ENCODE measurements at places on chromosomes 3 and 15.

DNA sequence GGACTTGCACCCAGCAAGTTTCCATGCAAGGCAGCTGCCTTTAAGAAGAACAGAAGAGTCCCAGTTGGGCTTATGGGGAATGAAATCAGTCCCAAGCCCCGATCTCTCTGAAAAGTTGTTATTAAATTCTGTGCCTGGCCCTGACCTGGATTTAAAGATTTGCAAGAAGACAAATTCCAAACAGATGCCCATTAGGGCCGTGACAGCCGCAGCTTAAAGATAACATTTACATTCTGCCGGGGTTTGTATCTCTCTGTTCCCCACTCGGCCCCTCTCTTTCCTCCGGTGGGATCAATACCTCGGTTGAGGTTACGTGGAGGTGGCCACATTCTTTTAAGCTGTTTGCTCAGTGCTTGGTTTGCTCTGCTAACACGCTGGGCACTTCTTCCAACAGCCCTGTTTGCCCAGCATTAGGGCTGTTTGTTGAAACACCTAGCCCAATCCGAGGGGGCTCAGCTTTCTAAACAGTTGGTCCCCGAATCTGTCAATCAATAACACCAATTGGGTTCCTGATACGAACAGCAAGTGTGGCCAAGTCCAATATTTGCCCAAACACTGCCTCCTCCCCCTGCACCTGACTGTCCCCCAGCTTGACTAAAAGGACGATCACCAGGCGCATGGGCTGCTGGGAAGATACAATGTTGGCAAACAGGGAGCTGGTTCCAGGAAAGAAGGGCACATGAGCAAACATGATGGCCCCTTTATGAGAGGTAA, 108.6 kb downstream of the RPLP1 start:
- DNase-seq: no peak

- no peak for DNase-seq
Measured at GRCh38 chr3:104323226-104323625, 1043.5 kb upstream of the ALCAM start.

- DNase-seq: no peak
Measured at GRCh38 chr3:171566803-171567422, 106.7 kb upstream of the TNIK start.

GRCh38 chr3:34212656-34213055, 414.2 kb downstream of the PDCD6IP start:
- DNase-seq: no peak

DNA sequence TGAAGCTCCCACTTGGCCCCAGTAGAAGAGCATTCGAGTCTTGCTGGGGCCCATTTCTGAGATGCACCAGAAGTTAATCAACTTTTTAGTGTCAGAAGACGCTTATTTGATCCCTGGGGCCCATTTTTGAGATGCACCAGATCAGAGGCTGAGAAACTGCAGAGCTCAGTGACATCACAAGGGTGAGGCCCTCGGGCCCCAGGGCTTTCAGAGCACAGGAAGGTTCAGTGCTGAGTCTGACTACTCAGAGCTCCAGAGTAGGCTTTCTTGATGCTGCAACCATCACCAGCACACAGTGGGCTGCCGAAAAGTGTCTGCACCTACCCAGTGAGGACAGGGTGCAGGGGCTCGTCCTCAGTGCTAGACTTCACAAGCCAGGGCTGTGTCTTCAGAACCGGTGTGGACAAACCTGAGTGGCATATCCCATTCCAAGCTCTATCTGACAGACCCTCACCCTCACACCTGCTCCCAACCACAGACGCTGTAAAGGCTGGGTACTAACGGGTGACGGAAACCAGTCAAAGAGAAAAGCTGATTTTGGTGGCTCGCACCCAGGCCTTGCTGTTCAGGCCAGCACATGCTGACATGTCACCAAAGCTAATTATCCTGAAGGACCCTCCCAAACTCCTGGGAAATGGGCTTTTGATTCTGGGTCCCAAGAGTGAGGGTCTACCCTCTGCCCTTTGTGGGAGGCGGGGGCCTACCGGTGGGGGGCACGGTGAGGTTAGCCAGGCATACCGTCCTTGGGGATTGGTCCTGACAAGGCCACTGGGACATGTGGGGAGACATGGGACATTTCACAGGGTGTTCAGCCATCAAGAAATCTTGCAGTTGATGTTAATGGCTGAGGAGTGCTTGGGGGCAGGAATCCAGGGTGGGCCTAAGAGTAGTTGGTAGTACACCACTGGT, 83.0 kb downstream of the PDCD6IP start:
- DNase-seq: no peak

- no peak for DNase-seq
Measured at GRCh38 chr3:128984596-128984995, 9.3 kb downstream of the CFAP92 start.

DNA sequence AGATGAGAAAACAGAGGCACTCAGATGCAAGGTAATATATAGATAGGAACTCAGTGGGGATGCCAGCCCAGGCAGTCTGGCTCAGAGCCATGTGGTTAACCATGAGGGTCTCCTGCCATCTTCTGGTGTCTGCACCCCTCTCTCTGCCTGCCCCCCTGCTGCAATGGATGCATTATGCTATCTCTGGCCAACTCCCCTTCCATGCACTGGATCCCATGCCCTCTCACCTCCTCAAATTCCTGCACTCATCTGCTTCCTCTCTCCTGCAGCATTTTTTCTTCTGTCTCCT, 163.2 kb downstream of the STT3B start:
- DNase-seq: no peak

- peak; percentile 74 for DNase-seq
Measured at GRCh38 chr15:40104865-40105516, 3.7 kb downstream of the BMF start.

- DNase-seq: no peak
Measured at GRCh38 chr3:98027085-98027446, 8.0 kb downstream of the GABRR3 start.

GRCh38 chr3:139281522-139282196, 62.2 kb upstream of the MRPS22 start:
- DNase-seq: no peak

- DNase-seq: no peak
Measured at GRCh38 chr3:16741890-16742289, 136.7 kb upstream of the DAZL start.

GRCh38 chr3:132198516-132198915, 118.7 kb upstream of the ACP3 start:
- no peak for DNase-seq

GRCh38 chr3:45170096-45170495, 23.9 kb upstream of the CDCP1 start:
- DNase-seq: no peak

GRCh38 chr3:123008840-123009239, 18.7 kb downstream of the SEMA5B start:
- DNase-seq: no peak

DNA sequence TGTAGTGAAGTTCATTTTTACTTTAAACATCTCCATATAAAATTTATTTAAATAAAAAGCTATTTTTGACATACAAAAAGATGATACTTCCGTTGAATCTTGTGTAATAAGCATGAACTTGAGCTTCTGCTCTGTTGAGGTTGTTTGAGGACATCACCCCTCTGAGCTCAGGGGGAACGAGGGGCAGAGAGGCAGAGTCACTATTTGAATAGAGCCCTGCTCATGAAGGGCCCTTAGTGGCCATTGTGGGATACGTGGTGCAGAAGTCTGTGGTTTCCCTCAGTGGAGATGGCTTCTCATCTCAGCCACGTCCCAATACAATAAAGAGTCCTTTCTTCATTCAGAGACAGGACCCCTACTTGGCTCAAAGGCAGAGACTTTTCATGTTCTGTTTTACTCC, 10.6 kb downstream of the CEMIP start:
- DNase-seq: no peak

DNA sequence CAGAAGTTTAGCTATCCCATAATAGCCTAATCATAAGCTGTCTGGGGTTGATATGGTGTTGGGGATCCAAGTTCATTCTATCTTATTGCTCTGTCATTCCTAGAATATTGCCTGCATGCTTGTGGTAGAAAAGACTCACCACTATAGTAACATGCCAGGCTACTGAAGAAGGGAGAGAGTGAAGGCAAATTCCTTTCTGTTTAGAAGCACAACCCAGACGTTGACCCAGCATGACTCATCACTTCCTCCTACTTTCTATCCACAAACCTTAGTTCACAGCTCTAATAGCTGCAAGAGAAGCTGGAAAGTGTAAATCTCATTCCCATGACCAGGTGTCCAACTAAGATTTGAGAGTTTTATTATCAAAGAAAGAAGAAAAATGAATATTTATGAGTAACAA, 57.8 kb upstream of the NMD3 start:
- no peak for DNase-seq

GRCh38 chr3:127409421-127410136, 121.7 kb upstream of the PRR20G start:
- no peak for DNase-seq

- DNase-seq: no peak
Measured at GRCh38 chr15:69459066-69459465, 6.4 kb downstream of the RPLP1 start.

GRCh38 chr15:92949604-92950249, 49.6 kb downstream of the CHD2 start:
- no peak for DNase-seq

DNA sequence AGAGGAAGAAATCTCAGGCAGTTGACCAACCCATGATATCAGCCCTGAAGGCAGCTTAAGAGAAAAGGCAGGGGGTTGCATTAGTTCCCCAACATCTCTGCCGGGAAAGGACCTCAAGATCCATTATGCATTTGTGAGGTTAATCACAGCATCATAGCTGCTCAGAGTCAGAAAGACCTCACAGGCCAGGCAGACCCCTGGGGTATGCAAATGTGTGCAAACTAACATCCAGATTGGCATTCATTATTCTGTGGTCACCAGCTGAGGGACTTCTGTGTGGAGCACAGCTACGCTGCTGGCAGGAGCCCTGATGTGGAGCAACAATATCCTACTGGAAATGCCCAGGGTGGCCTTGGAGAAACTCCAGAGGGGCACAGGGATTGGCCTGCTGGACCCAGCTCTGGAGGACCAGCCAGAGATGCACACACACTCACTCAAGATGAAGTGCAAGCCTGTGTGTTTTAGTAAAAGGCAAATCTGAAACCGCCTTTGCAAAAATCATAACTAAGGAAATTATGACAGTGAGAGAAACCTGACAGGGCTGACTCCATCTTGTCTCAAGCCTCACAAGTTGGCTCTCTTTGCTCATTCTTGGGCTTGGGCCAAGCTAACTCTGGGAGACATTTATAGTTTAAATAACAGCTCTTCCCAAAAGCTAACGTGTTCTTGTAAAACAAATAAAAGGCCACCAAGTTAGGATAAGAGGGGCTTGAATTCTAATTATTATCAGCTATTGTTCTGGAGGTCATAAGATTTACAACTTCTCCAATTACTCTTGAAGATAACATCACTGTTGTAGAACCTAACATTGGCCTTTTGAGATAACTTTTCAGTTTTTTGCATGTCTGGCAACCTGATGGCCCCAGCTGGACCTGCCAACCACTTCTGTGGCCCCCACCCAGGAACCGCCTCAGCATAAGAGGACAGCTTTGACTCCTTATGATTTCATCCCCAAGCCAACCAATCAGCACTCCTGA, 257.1 kb downstream of the UACA start:
- DNase-seq: no peak

GRCh38 chr3:58800940-58801339, 134.4 kb upstream of the FAM3D start:
- no peak for DNase-seq

- no peak for DNase-seq
Measured at GRCh38 chr3:60980342-60980692, 270.9 kb downstream of the FHIT start.

DNA sequence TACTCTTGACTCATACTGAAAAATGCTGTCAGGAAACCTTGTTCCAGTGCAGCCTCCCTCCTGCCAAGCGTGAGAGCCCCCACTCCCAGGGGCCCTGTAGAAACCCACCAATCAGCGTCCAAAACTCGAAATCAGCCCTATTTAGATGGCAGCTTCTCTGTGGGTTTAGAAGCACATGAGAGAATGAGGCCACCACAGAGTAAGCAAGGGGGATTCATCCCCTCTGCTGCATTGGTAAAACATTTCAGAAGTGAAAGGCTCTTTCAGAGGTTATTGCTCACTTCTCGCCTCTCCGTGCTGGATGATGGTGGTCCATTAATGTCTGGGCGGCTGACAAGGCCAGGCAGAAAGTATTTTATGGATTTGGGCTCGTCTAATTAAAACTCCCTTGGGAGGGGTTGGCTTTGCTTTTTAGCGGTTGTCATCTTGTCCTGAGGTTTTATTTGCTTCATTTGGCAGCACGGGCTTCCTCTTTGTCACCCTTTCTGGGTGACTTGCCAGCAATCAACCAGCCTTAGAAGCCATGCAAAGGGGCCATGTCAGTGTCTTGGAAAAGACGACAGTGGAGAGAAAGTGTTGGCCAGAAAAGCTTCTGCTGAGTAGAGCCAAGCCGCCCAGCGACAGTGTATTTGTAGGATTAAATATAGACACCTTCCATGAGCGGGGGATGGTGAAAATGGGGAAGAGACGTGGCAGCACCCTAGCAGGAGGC, 145.5 kb downstream of the ATP10A start:
- DNase-seq: no peak

GRCh38 chr3:55859305-55859704, 372.2 kb upstream of the WNT5A start:
- no peak for DNase-seq

DNA sequence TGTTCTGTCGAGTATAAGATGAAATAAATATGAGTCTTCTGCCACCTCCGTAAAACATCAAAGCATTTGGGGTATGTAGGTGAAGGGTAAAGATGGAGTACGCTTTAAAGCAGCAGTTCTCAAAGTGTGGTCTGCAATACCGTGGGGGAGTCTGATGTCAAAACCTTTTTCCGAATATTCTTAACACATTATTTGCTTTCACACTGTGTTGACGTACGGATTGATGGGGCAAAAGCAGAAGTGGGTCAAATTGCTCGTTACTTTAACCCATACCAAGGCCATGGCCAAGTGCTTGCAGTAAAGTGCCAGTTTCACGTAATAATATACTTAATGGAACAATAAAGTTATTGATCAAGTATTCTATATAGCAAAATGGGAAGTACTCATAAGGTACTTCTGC, 36.3 kb downstream of the PAK2 start:
- DNase-seq: no peak

DNA sequence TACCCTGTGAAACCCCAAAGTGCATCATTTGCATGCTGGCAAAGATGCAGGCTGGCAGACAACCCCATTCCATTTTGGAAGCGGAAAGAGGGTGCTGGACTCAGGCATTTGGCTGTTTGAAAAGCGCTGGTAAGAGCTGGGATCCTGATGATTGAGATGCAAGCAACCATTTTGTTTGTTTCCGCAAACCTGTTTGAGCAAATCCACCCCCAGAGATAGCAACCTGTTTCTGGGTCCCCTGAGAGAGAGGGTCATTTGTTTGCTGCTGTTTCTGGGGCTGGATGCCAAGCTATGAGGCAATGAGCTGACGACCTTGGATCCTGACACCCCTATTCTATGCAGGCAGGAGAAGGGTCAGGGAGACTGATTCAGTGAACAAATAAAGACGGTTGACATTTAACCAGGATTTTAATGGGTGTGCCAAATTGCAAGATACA, 9.8 kb downstream of the SLC6A1 start:
- DNase-seq: no peak

- DNase-seq: no peak
Measured at GRCh38 chr3:141250828-141251227, 19.2 kb downstream of the PXYLP1 start.

DNA sequence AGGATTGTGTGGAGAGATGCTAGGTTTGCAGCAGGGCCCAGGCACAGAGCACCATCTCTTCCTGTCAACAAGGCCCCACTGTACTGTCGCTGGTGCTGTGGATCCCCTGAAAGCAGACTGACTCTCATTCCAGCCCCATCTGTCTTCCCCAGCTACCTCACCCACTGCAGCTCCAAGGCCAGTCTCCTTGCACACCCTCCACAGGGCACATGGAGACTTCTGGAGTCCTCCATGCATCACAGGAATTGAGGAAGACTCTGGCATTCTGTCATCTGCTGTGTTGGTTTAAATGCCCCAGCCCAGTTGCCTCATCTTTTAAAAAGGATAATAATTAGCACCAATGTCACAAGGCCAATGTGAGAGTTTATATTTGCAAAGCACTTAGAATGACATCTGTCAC, 301.2 kb downstream of the RPLP1 start:
- no peak for DNase-seq

Data from activated T-helper 9 cell treated with anti-CD3 and anti-CD28 coated beads, Interleukin-2, amount 50 U/mL, for 16 hours (primary cell).